ENCODE measurements at places on chromosomes 1 and 21.

- DNase-seq, result no peak
Measured at GRCh38 chr21:36946949-36947356, 19.5 kb downstream of the HLCS start.

DNA sequence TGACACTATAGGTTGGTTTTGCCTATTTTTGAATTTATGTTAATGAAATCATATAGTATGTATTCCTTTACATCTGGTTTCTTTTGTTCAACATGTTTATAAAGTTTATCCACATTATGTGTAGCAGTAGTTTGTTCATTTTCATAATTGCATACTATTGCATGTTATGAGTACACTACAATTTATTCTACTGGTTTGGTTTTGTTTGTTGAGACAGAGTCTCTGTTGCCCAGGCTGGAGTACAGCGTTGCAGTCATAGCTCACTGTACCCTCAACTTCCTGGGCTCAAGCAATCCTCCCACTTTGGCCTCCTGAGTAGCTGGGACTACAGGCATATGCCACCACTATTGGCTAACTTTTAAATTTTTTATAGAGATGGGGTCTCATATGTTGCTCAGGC, 21.0 kb downstream of the RAD54L start:
- no peak for DNase-seq

DNA sequence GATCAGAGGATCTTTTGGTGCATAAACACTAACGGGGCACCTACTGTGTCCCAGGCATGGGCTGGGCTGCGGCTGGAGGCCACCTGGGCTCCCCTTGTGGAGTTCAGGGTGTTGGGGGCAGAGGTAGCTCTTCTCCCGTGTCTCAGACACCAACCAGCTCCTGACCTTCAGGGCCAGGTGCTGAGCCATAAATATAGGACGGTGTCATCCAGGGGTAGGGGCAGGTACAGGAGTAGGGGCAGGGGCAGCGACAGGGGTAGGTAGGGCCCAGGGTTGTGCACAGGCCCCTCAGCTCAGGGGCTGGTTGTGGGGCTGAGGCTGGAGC, 18.0 kb upstream of the LRRC3 start:
- no peak for DNase-seq

DNA sequence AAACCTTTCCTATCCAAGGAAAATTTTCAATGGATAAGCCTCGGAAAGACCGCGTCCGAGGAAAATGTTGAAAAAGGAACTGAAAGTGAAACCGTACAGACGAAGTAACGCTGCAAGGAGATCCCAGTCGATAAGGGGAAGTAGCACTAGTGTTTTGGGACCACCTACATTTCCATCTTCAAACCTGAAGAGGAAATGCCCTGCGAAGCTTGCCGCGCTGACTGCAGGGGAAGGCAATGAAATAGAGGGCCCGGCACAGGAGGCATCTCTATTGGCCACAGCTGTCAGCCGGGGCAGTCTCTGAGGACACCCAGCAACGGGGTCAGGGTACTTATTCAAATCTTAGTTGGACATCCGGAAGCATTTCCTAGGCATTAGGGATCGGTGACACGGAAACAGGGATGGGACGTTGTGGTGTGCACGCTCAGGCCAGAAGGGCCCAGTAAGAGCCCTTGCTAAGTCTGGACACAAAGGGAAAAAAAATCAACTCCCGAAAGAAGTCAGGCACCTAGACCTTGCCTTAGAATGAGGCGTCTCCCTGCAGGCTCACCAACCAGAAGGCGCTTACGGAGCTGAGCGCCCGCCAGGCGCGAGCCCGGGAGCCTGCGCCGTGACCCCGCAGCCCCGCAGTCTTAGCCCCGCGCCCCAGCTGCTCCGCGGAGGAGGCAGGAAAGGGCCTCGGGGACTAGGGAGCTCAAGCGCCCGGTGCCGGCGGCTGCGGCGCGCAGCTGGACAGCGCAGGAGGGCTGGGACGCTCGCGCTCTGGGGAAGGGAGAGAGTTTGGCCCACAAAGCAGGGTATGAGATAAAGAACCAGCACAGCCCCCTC, 655 bp downstream of the USF1 start:
- no peak for DNase-seq
